Glutamatergic neuron (in vitro differentiated cells): ENCODE measurements at places on chromosomes 12 and 14.
A peak's percentile ranks its signal among the peaks of the same experiment; 100 is the strongest.

DNA sequence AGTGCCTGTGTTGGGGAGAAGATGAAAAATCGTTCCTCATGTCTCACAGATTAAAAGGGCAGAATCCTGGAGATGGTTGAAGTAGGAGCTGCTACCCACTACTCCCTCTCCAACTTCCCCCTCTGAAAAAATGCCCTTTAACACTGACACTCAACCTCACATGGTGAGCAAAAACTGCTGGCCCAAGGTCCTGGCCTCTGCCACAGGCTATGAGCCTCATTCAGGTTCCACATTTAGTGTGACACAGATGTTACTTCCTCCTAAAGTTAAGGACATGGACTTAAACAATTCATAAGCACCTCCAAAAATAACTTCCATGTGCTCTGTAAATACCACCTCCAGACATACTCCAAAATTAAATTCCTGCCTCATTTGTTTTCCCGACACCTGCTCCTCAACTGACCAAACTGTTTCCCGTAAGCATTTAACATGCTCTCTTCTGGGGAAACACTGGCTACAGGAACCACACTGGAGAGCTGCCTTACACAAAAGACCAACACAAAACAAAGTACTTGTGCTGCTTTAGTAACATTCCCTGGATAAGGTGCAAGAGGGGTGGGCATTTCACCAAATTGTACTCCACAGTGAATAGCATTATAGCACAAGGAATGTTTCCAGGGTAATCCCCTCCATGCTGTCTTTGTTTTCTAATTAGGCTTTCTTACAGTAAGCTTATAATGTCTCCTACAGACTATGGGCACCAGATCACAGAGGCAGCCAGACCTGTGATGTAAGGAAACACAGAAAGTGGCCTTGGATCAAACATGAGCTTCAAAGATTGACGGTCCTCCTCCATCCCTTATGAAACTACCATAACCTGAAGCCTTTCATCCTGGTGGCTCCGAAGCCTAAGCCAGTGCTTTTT lies 57.0 kb downstream of the PHLDA1 start:
- no peak for DNase-seq

GRCh38 chr14:105069522-105069870 lies 4.3 kb upstream of the GPR132 start:
- DNase-seq: no peak

DNA sequence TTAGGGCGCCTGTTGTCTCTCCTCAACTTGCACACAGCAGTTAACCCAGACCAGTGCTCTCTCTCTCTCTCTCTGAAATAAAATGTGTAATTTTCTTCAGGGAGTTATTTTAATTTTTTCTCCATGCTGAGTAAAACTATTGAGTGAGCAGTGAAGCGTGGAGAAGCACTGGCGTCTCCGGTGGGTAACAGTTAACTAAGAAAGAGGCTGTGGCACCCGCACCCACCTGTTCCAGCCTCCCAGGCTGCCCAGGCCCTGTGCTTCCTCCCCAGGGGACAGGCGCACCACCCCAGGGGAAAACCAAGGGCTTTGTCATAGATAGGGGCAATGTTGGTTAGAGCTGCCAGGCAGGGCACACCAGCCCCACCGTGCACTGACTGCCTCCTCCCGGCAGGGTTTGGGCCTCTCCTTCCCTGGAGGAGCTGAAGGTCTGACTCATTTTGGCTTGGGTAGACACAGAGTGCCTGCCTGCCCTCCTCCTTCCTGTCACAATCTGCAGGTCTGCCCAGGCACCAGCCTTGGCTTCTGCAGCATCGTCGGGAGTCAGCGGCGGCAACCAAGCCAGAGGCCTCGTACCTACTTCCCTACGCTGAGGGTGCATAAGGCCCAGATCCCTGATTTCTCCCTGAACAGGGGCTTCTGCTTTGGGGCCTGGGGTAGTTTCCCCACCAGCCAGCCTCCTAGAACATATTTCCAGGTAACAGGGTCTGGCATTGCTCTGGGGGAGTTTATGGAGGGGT lies 3.9 kb downstream of the HOXC5 start:
- DNase-seq: no peak

GRCh38 chr12:106602076-106602475 lies 19.3 kb downstream of the RFX4 start:
- no peak for DNase-seq

DNA sequence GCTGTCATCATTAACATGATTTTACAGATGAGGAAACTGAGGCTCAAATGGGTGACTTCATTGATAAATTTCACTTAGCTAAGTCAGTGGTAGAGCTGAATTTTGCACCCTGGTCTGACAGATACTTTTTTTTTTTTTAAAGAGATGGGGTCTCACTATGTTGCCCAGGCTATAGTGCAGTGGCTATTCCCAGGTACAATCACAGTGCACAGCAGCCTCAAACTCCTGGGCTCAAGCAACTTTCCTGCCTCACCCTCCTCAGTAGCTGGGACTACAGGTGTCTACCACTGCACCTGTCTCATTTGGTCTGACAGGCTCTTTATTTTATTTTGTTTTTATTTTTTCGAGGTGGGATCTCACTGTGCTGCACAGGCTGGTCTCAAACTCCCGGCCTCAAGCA lies 24.2 kb upstream of the CORO1C start:
- no peak for DNase-seq

- no peak for DNase-seq
Observed at GRCh38 chr14:68894802-68895703, 84.0 kb downstream of the ACTN1 start.

DNA sequence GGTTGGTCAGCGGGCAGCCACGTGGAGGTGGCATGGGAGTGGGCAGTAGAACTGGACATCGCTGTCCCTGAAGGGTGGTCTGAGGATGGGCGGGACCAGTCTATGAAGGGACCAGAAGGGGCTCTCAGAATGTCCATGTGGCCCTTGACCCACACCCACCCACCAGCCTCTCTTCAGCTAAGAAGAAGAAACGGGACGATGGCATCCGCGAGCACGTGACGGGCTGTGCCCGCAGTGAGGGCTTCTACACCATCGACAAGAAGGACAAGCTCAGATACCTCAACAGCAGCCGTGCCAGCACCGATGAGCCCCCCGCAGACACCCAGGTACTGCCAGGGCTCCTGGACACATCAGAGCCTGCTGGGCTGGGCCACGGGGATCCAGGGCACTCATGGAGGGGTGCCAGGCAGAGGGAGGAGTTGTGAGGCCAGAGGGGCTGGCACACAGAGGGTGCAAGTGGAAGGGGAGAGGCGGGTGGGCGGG lies 21.3 kb downstream of the SETD1B start:
- DNase-seq: no peak

- no peak for DNase-seq
Observed at GRCh38 chr14:24673534-24674203, 39.7 kb upstream of the GZMB start.

DNA sequence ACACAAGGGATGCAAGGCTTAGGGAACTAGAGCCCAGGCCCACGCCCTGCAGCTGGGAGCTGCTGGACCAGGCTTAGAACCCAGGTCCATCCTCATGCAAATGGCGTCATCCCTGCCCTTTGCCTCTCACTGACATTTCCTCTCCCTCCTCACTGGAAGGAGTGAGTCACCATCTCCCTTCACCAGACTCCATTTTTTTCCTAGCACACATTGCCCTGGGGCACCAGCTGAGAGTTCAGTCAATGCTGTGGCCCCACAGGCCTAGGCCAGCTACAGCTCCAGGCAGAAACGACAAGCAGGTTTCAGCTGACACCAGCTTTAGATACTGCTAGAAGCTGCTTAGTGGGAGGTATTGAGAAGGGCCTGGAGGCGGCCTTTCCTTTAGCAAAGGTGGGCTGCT lies 98.9 kb downstream of the RIMBP2 start:
- DNase-seq: no peak

DNA sequence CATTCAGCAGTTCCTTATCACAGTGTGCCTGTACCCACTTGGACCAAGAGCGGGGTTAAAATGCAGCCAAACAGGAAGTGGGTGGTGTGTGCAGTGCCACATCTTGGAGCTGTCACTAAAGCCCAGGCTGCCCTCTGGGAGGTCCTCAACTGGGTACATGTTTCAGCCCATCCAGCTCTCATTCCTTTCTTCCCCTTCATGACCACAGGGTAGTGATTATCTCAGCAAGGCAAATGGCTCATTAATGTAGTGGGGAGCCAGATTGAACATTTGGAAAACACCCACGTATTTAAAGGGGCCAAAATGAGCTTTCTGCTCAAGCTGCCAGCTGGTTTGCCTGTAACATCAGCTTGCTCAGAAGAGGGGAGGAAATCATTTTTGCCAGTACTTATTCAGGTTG lies 210.8 kb upstream of the BTG1 start:
- no peak for DNase-seq

- DNase-seq: no peak
Observed at GRCh38 chr14:104545942-104546501, 33.5 kb upstream of the C14orf180 start.

DNA sequence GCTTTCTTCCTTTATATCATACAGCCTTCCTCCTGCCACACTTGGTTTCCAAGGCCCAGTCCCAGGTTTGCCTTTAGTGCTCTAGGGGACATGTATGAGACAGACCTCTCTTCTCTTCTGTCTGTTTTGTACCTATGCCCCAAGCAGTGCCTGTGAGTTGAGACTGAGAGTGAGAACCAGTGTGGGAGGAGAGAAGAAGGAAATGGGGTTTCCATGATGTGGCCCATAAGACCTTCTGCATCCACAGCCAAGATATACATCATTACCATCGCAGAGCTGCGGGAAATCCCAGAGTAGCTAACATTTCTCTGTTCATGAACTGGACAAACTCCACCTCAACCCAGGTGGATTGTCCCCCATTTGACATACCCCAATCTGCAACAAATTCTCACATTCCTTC lies 2.8 kb downstream of the TESPA1 start:
- no peak for DNase-seq

DNA sequence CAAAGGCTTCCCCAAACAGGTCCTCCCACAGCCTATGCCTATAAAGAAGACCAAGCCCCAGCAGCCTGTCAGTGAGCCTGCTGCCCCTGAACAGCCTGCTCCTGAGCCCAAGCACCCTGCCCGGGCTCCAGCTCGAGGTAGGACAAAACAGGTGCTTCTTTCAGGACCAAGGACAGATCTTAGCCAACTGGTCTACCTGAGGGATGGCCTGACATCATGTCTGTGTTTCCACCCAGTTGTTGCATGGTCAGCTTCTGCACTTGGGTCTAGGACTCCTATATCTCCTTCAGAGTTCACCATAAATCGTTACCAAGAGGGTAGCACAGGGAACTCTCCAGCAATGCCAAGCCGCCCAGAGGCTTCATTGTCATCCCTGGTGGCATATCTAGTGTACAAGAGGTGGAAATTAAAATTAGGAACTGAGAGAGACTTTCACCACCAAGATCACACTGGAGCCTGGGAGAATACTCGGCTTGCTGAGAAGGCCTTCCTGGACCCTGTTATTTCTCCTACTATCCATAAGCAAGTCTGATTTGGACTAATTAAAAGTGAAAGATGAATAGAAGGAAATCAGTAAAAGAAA lies 38.2 kb upstream of the OAS1 start:
- no peak for DNase-seq

DNA sequence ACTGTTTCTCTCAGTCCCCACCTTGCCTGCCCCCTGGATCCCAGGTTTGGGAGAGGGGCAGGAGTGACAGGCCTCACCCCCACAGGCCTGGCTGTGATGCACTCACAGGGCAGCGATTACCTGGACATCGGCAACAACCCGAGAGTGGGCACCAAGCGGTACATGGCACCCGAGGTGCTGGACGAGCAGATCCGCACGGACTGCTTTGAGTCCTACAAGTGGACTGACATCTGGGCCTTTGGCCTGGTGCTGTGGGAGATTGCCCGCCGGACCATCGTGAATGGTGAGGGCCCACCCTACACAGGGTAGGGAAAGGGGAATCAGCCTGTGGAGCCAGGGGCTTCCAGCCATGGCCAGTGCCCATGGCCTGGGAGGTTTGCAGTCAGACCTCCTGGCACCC lies 8.6 kb downstream of the ACVRL1 start:
- DNase-seq: no peak

- DNase-seq: peak; percentile 79
Observed at GRCh38 chr12:124321040-124321481, 26.2 kb downstream of the RFLNA start.

- no peak for DNase-seq
Observed at GRCh38 chr14:25308244-25308643, 258.3 kb upstream of the STXBP6 start.

DNA sequence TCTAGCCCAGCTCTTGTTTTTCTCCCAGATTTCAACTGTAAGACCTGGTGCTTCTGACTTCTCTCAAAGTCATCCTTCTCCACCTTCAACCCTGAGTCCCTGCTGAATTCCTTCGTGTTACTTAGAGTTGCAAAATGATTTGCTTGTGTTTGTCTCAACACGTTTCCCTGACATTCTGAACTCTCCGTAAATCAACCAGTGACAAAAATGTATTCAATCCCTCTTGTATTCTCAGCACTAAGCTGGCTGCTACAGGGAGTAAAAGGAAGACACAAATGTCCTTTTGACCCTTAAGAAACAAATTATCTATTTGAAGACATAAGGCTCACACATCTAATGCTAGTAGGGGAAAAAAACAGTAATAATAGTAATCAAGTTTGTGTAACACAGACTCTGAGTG lies 514.0 kb upstream of the TMPO start:
- DNase-seq: no peak
